ENCODE measurements at places on chromosomes 5 and 9. TPM values are rescaled to one million over a fixed set of nuclear protein-coding genes. Genes with fewer than 3 reads are reported as not detected.

Gene LEAP2
- 0.06 TPM for total RNA-seq

Gene SELENOP
- 12.4 TPM for total RNA-seq

Gene C5orf58
- not detected for total RNA-seq

Gene SPATA31E1
- total RNA-seq = not detected

Gene NMUR2
- total RNA-seq = not detected

Gene SGCD
- total RNA-seq = 16.9 TPM

Gene PCDHGA11
- total RNA-seq = 11.0 TPM

Gene CDH10
- total RNA-seq = under 0.01 TPM

Gene AJM1
- 1.1 TPM for total RNA-seq

Gene SLC6A7
- not detected for total RNA-seq

Gene GHR
- total RNA-seq = 3.6 TPM

Gene CENPH
- 14.0 TPM for total RNA-seq

Gene ZDHHC11B
- 0.26 TPM for total RNA-seq

Gene PDE8B
- 0.13 TPM for total RNA-seq
